ENCODE measurements at places on chromosomes 2 and 18.

DNA sequence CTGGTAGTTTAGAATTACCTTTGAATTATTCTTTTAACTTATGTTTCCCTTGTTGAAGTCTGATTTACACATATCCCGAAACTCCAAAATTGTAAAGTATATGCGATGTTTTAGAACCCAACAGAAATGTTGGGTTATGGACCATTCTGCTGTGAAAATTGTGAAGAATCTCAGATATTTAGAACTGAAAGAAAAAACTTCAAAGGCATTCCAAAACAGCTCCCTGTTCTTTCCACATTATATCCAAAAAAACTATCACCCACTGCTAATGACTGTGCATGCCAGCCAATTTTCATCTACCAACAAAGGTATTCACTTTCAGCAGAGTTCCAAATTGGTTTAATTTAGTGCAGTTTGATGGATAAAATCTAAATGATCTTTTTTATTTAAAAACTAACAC lies 21.5 kb upstream of the PDE1A start:
- no peak for DNase-seq

- no peak for DNase-seq
Measured at GRCh38 chr2:39059366-39059952, 61.4 kb downstream of the SOS1 start.

DNA sequence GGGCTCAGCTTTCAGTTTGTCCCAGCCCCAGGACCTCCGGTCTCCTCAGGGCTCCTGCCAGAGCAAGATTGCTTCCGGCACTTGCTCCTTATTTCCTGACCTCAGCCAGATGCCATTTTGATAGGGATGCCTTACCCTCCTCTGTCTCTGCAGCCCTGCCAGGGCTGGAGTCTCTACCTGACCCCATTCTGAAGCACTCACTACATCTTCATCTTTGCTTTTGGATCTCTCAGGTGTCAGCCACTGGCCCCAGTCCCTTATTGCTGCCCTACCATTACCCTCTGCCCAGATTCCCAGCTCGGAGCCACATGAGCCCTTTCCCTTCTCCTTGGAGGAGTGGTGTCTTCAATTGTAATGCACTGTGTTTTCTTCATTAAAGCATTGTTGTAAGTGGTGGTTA lies 17.1 kb downstream of the OSBPL6 start:
- no peak for DNase-seq

GRCh38 chr2:137223722-137224121 lies 458.4 kb downstream of the THSD7B start:
- no peak for DNase-seq

DNA sequence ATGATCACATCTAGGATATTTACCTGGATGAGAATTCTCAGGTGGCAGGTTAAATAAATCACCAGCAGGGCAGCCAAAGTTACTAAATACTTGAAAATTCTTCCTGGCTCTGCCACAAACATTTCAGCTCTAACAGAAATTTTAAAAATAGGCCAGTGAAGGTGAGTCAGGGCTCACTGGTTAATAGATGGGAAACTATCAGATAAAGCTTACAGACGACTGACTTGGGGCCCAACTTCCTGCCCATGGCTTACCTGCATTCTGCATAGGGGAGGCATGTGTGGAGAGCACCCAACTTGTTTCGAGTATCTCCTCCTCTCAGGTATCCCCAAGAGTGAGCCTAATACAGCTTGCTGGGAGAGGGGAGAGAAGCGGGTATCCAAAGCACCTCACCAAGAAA lies 57.8 kb downstream of the SPRED2 start:
- DNase-seq, result no peak

GRCh38 chr2:11692966-11693521 lies 23.0 kb upstream of the NTSR2 start:
- no peak for DNase-seq

GRCh38 chr18:32956591-32957315 lies 183.9 kb upstream of the KLHL14 start:
- DNase-seq, result no peak

- peak; percentile 22 for DNase-seq
Measured at GRCh38 chr2:27765621-27766286, 5.8 kb upstream of the MRPL33 start.

DNA sequence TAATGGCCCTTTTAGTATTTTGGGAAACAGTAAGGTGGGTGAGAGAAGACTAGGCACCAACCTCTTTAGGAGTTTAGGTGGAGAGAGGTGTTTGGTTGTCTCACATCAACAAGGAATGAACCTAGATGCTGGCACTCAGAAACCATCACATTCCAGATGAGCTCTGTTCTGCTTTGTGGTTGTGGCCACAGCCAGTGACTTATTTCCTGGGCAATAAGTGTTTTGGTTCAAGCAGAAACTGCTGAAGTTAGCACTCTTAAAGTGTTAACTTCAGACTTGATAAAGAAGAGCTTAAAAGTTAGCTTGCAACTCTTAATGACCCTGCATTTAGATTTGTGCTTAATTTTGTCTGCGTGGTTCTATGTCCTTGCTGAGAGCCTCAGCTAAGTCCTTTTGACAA lies 929.2 kb downstream of the SLC4A3 start:
- no peak for DNase-seq

GRCh38 chr2:101710036-101710435 lies 12.5 kb downstream of the MAP4K4 start:
- DNase-seq, result no peak

- DNase-seq, result no peak
Measured at GRCh38 chr2:198874472-198874858, 583.3 kb downstream of the SATB2 start.

- DNase-seq, result no peak
Measured at GRCh38 chr2:121185571-121186074, 99.4 kb downstream of the TFCP2L1 start.

- DNase-seq, result no peak
Measured at GRCh38 chr2:220701115-220701514, 871.0 kb downstream of the EPHA4 start.

- DNase-seq, result no peak
Measured at GRCh38 chr2:227717687-227718567, at the start of gene SLC19A3. Gene SLC19A3 (minus strand): TSS chr2:227718028. CDS start chr2:227702318, 15,710 bp downstream.

- no peak for DNase-seq
Measured at GRCh38 chr2:118241128-118241527, 152.9 kb downstream of the INSIG2 start.

GRCh38 chr2:31729442-31730092 lies 148.8 kb upstream of the SRD5A2 start:
- no peak for DNase-seq

GRCh38 chr2:172260336-172260735 lies 157.6 kb upstream of the DLX2 start:
- DNase-seq, result no peak

- no peak for DNase-seq
Measured at GRCh38 chr2:48829036-48829435, 73.5 kb upstream of the LHCGR start.

DNA sequence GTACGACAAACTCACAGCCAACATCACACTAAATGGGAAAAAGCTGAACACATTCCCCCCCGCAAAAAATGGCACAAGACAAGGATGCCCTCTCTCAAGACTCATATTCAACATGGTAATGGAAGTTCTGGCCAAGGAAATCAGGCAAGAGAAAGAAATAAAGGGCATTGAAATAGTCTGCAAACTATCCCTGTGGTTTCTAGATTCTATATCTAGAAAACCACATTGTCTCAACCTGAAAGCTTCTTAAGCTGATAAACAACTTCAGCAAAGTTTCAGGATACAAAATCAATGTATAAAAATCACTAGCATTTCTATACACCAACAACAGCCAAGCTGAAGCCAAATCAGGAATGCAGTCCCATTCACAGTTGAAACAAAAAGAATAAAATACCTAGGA lies 294.6 kb upstream of the CYP26B1 start:
- DNase-seq, result no peak

GRCh38 chr2:170214309-170214948 lies 36.5 kb downstream of the MYO3B start:
- no peak for DNase-seq

GRCh38 chr18:48840491-48840877 lies 110.3 kb downstream of the SMAD7 start:
- DNase-seq, result no peak

DNA sequence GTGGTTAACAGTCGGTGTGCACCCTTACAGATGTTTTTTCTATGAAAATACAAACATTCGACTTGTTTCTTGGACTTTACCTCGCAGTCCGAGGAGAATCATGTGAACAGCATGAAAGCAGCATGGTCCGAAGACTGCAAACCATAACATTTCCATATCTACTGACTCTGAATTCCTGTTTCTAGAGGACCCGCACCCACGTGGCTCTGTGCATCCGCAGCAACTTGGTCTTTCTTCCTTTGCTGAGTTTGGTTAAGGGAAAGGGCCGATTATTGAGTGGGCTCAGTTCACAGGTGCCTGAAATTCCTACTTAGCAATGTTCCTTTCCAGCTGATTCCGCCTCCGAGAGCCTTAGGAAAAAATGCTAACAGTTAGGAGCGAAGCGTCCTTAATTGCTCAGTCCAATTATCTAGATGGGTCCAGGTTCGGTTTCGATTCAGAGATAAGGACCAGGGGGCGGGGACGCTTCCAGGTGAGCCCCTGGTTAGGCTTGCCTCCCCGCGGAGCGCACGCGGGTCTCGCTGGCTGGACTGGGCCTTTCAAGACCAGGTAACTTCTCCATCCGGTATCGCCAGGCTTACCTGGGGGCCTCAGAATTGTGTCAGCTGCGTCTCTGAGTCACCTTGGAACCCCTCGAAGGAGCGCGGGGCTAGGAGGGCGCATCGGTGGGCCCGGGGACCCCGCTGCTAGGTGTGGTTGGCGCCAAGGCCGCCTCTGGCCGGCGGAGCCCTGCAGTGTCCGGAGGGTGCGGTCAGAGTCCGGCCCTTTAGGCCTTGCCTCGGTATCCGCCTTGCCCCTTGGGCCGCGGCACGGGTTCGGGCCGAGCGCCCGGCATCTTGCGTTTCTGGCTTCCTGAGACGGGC lies 1.1 kb upstream of the B3GNT2 start:
- DNase-seq, result no peak

GRCh38 chr2:106943468-106944200 lies 57.7 kb upstream of the ST6GAL2 start:
- no peak for DNase-seq

- no peak for DNase-seq
Measured at GRCh38 chr2:240811346-240812300, 8.4 kb downstream of the KIF1A start.

DNA sequence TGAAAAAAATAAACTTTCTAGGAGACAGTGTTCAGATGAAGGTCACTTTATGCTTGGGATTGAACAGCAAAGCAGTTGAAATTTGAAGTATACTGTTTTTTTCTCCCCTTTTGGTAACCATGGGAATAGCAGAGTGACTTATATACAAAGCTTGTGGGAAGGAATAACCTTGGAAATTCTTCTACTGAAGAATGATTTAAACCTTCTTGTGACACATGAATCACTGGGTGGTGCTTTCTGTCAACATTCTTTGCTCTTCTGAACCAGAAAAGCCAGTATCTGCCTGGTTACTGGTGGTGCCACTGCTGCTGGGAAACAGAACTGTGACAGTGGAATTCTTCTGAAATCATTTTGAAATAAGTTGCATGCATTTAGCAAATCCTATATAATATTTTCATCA lies 39.4 kb upstream of the RND3 start:
- no peak for DNase-seq

DNA sequence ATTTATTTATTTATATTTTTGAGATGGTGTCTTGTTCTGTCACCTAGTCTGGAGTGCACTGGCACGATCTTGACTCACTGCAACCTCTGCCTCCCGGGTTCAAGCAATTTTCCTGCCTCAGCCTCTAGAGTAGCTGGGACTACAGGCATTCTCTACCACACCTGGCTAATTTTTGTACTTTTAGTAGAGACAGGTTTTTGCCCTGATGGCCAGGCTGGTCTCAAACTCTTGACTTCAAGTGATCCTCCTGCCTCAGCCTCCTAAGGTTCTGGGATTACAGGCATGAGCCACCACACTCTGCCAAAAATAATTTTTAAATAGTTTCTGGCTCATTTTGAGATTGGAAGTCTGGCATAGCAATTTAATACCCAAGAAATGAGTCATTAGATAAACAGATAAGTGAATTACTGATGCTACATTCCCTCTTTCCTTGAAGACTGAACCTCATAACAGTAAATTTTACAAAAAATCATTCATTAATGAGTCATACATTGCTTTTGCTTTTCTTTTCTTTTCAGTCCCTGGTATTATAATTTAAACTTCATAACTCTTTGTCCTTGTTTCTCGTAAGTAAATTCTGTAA lies 881.6 kb upstream of the PIK3C3 start:
- DNase-seq, result no peak

DNA sequence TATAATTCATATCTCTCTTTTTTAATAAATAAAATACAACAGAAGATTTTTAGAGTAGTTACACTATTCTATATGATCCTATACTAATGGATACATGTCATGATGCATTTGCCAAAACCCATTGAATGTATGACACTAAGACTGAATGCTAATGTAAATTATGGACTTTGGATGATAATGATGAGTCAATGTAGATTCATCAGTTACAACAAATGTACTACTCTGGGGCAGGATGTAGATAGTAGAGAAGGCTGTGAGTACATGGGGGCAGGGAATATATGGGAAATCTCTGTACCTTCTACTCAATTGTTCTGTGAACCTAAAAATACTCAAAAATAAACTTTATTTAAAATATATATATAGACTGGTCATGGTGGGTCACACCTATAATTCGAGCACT lies 45.6 kb upstream of the NEDD4L start:
- no peak for DNase-seq

GRCh38 chr2:137838255-137839092 lies 125.8 kb upstream of the HNMT start:
- DNase-seq, result no peak

GRCh38 chr18:61669320-61669719 lies 223.5 kb downstream of the RNF152 start:
- DNase-seq, result no peak

- no peak for DNase-seq
Measured at GRCh38 chr2:16546128-16546754, 119.4 kb downstream of the CYRIA start.

- DNase-seq, result no peak
Measured at GRCh38 chr18:13564579-13564978, 161.8 kb downstream of the FAM210A start.

DNA sequence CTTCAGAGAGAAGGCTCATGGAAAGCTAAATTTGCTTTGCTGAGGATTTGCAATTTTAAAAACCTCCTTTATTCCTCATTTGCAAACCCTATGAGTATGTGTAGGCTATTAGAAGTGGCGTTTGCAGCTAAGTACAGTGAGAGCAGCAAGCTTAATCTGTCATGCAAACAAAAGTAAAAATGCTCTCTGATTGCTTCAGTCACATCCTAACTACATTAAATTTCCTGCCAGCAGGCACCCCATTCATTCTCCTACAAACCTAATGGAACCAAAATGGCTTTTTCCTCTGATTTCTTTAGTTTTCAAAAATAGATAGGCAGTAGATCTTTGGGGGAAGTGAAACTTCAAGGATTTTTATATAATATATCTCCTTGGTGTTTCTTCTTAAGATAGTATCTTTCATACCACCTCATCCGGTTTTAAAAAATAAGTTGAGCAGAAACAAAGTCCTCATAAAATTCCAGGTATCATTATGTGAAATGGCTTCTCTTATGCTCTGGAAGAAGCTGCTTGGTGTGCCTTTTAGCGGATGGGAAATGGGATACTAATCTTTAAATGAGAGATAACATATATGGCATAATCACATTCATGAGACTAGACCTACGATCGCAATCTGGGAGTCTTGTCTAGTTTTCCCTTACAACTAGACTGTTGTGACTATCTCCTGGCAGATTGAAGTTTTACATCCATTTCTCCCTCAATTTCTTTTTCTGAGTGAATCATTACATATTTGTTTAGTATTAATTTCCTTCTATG lies 49.1 kb downstream of the CLIP4 start:
- no peak for DNase-seq

Data from stimulated activated CD8-positive, alpha-beta memory T cell treated with anti-CD3 and anti-CD28 coated beads, Interleukin-15, amount 100 ng/mL, for 24 hours (primary cell).